ENCODE measurements at places on chromosomes 16 and 17. TPM values are rescaled to one million over a fixed set of nuclear protein-coding genes. Genes with fewer than 3 reads are reported as not detected.

Gene CRHR1
- 0.09 TPM for total RNA-seq

Gene RAMP2
- total RNA-seq, result 1.1 TPM

Gene CDR2L
- 75.0 TPM for total RNA-seq

Gene IRF8
- 0.59 TPM for total RNA-seq

Gene COPRS
- total RNA-seq, result 175 TPM

Gene KCNJ18
- total RNA-seq, result 0.08 TPM
